ENCODE measurements at places on chromosomes 1 and 21.

- no peak overlapping the region for H3K4me3 ChIP-seq
- H3K36me3 ChIP-seq = no peaks in the 10 kb centered on the region
- H3K27ac ChIP-seq = no peak overlapping the region
- peaks cover 1% of the 10 kb centered on the region for H3K4me1 ChIP-seq
- no peaks in the 10 kb centered on the region for H3K27me3 ChIP-seq
- no peak for DNase-seq
Measured at GRCh38 chr21:36854391-36854790, 112.1 kb downstream of the HLCS start.

DNA sequence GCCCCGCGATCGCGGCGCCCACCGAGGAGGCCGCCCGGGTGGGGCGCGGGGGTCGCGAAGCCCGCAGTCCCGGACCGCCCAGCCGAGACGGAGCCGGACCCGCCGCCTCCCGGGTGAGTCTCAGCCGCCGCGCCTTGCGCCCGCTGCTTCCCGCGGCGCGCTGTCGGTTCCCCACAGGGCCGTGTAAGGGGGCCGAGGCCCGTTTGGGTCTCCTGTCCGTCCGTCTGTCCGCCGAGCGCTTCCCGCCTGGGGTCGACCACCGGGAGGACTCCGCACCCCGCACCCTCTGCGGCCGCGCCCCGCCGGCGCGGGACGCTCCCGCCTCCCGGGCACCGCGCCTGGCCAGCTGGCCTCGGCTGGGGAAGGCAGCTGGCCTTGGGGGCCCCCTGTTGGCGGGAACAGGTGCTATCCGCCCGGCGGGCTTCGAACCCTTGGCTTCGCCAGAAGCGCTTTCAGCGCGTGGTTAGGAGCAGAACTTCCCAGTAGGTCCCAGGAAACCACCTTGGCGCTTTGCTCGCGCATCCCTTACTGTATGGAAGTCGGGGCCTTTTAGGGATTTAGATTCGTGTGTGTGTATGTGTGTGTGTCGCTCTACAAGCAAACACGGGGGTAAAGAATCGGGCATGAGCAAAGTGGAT lies 414 bp downstream of the TMEM51 start:
- no peak overlapping the region for H3K27ac ChIP-seq
- peaks cover 34% of the 10 kb centered on the region for H3K27me3 ChIP-seq
- no peaks in the 10 kb centered on the region for H3K36me3 ChIP-seq

DNA sequence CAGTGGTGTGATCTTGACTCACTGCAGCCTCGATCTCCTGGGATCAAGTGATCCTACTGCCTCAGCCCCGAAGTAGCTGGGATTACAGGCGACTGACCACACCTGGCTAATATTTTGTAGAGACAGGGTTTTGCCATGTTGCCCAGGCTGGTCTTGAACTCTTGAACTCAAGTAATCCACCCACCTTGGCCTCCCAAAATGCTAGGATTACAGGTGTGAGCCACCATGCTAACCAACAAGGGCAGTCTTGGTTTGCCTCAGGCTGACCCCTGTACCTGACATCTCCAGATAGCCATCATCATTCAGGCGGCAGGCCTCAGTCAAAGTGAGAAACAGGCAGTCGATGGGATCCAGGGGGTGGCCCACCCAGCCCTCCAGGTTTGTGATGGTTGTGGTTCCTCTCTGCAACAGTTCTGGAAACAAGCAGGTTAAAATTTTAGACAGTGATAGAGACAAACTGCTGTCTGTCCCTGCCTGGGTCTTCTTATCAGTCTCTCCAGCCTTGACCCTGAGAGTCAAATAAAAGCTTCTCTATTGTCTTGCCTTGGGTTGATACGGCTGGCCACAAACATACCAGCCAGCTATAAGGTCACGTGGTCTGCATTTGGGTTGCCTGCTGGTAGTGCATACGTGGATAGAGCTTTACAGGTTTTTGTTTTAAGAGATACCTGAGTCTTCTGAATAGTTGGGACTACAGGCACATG lies 26.8 kb downstream of the UROD start:
- no peak for DNase-seq
- no peaks in the 10 kb centered on the region for H3K36me3 ChIP-seq
- H3K27me3 ChIP-seq = no peaks in the 10 kb centered on the region
- no peak overlapping the region for H3K4me3 ChIP-seq
- no peaks in the 10 kb centered on the region for H3K4me1 ChIP-seq
- no peak overlapping the region for H3K27ac ChIP-seq

DNA sequence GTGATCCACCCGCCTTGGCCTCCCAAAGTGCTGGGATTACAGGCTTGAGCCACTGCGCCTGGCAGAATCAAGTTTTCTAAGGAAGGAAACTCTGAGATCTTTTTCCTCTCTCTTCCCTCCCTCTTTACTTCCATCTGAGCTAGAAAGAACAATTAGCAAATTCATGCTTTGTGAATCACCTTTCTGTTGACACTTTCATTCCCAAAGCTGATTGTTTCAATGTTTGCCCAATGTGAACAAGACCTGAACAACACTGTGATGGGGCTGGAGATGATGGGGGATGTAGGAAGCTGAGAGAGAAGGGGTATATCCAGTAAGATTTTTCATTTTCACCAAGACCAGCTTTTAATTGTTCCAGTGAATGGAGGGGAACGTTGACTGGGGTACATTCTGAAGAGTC lies 5.7 kb upstream of the TENT5B start:
- H3K36me3 ChIP-seq = no peaks in the 10 kb centered on the region
- H3K4me3 ChIP-seq = no peak overlapping the region
- H3K27ac ChIP-seq = no peak overlapping the region
- no peaks in the 10 kb centered on the region for H3K27me3 ChIP-seq

GRCh38 chr1:14787604-14788003 lies 189.1 kb downstream of the KAZN start:
- H3K36me3 ChIP-seq = no peaks in the 10 kb centered on the region
- H3K27me3 ChIP-seq = no peaks in the 10 kb centered on the region
- no peak for DNase-seq
- no peaks in the 10 kb centered on the region for H3K4me1 ChIP-seq
- no peak overlapping the region for H3K27ac ChIP-seq
- H3K4me3 ChIP-seq = no peak overlapping the region

GRCh38 chr1:167821969-167822685 lies 91.8 kb downstream of the ADCY10 start:
- no peak overlapping the region for H3K27ac ChIP-seq
- no peak overlapping the region for H3K4me3 ChIP-seq
- peaks cover 11% of the 10 kb centered on the region for H3K27me3 ChIP-seq
- DNase-seq = no peak
- no peaks in the 10 kb centered on the region for H3K36me3 ChIP-seq
- peaks cover 8% of the 10 kb centered on the region for H3K4me1 ChIP-seq

GRCh38 chr1:246459221-246459620 lies 47.9 kb downstream of the SMYD3 start:
- H3K27ac ChIP-seq = no peak overlapping the region
- H3K4me1 ChIP-seq = peaks cover 10% of the 10 kb centered on the region
- H3K27me3 ChIP-seq = no peaks in the 10 kb centered on the region
- no peaks in the 10 kb centered on the region for H3K36me3 ChIP-seq
- no peak overlapping the region for H3K4me3 ChIP-seq
- no peak for DNase-seq

GRCh38 chr1:17084787-17085186 lies 31.0 kb upstream of the SDHB start:
- DNase-seq = no peak
- no peak overlapping the region for H3K4me3 ChIP-seq
- H3K4me1 ChIP-seq = no peaks in the 10 kb centered on the region
- H3K27ac ChIP-seq = no peak overlapping the region

DNA sequence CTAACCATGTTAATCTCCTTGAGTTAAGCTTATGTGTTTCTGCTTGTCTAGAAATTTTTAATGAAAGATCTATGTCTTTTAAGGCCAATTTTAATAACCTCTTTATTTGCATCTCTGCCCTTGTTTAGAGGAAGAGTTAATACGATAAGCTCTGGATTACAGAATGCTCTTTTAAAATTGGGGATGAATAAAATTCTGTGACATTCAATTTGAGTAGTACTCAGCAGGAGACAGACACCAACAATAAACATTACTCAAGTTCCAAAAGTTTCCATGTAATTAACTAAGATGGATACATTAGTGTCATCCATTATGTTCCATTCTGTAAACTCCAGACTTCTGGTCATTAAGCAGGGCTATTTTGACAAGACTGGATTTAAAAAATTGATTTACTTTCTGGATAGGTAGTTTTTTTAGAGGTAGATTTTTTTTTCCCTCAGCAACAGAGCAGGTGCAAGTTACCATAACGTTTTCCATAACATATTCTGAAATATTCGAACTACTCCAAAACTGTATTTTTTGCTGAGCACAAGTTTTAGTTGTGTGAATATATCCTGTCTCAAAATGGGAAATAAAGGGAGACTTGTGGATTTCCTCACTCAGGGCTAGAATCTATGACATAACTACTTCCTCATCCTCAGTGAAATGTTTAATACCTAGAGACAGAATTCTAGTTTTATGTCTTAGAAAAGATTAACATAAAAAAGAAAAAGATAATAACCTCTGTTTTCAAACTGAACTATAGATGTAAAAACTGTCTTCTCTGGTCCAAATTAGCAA lies 221.7 kb downstream of the NEGR1 start:
- no peak for DNase-seq
- H3K27me3 ChIP-seq = no peaks in the 10 kb centered on the region
- H3K36me3 ChIP-seq = no peaks in the 10 kb centered on the region
- no peak overlapping the region for H3K27ac ChIP-seq
- no peaks in the 10 kb centered on the region for H3K4me1 ChIP-seq

GRCh38 chr1:182770232-182770631 lies 19.3 kb upstream of the NPL start:
- peaks cover 6% of the 10 kb centered on the region for H3K27me3 ChIP-seq
- H3K4me3 ChIP-seq = no peak overlapping the region
- no peak overlapping the region for H3K27ac ChIP-seq
- no peaks in the 10 kb centered on the region for H3K36me3 ChIP-seq

DNA sequence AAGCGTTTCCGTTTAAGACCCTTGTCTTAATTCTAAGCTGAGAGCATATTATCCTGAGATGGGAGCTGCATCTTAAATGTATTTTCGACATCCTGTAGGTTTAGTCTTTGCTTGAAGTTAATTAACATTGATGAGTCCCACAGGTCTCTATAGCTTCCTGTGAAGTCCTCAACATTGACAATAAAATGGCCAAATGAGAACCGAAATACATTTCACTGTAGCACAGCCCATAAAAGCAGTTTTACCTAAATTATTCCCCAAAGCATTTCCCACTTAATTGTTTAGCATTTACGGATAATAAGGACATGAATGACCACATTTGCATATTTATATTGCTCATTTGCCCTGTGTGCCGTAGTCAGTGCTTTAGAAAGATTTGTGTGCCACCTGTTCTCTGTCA lies 116.4 kb downstream of the CRB1 start:
- DNase-seq = no peak
- no peaks in the 10 kb centered on the region for H3K36me3 ChIP-seq
- no peaks in the 10 kb centered on the region for H3K4me1 ChIP-seq
- no peak overlapping the region for H3K4me3 ChIP-seq

- no peak for DNase-seq
- H3K4me1 ChIP-seq = no peaks in the 10 kb centered on the region
- H3K27ac ChIP-seq = no peak overlapping the region
- no peak overlapping the region for H3K4me3 ChIP-seq
- no peaks in the 10 kb centered on the region for H3K27me3 ChIP-seq
- no peaks in the 10 kb centered on the region for H3K36me3 ChIP-seq
Measured at GRCh38 chr1:246037832-246038231, 469.2 kb downstream of the SMYD3 start.

DNA sequence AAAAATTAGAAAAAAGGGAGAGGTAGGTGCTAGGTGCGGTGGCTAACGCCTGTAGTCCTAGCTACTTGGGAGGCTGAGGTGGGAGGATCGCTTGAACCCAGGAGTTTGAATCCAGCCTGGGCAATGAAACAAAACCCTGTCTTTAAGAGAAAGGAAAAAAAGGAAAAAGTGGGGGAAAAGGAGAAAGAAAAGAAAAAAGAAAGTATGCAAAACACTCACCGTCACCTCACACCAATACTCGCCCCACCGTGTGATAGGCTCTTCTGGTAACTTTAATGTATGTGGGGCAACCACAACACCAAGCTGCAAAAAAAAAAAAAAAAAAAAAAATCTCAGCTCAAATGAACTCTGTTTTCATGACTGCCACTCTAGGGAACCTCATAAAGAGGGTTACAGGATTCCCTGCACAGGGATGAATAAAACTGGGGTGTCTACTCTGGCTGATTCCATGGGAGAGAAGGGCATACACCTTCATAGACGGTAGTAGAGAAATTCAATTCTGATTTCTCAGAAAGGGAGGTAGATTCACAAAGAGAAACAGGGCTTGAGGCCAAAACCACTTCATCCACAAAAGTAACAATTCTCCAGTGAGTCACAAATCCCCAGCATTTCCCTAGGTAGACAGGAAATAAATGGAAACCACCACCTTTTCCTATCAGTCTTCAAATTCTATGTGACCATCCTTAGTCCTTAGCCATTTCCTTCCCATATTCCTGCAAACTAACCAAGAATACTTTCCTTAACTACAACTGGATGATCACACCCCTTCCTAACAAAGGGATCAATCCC lies 2.5 kb downstream of the MRPL9 start:
- H3K27me3 ChIP-seq = no peaks in the 10 kb centered on the region
- H3K36me3 ChIP-seq = peaks cover 62% of the 10 kb centered on the region
- DNase-seq = no peak
- no peak overlapping the region for H3K27ac ChIP-seq
- peaks cover 20% of the 10 kb centered on the region for H3K4me1 ChIP-seq
- peak overlapping the region; percentile 32 for H3K4me3 ChIP-seq

DNA sequence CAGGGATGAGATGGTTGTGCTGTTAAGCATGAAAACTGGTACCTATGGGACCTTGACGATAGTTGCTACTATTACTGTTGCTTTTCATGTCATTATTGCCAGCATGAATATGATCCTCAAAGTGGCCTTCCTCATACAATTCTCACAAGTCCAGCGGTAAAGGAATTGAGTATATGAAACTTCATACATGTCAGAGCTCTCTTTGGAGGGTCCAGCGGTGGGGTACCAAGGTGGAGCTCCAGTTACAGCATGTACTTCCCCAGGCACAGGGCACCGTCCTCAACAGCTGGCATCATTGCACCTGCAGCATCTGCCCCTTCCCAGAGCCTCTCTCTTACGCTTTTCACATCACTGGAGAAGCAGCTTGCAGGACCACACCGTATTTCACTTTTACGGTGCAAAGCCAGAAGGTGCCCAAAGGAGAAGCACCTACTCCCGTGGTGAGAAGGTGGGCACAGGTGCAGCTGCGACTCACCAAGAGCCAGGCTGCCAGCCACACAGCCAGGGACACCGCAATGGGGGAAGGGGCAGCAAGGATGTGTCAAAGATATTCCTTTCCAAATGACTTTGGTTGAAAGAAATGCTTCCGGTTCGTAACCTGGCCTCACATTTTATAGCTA lies 166.4 kb upstream of the IRF2BP2 start:
- no peak for DNase-seq
- H3K27ac ChIP-seq = no peak overlapping the region
- peaks cover 20% of the 10 kb centered on the region for H3K4me1 ChIP-seq
- no peaks in the 10 kb centered on the region for H3K36me3 ChIP-seq
- no peak overlapping the region for H3K4me3 ChIP-seq

DNA sequence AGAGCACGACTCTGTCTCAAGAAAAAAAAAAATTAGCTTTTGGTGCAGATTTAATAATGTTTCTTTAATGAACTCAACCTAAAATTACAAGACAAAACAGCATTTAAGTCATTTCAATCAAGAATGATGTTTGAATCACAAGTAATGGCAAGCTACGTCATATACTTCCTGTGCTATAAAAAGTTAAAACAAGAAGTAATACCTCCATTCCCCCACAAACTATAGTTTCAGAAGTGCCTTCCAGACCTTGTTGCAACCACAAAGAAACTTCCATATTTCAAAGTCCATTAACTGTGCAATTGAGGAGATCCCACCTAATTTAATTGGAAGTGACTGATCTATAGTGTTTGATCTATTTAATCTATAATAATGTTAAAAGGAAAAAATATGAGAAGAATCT lies 15.1 kb downstream of the NRDC start:
- no peak for DNase-seq
- peak overlapping the region; percentile 1 for H3K4me3 ChIP-seq
- H3K27me3 ChIP-seq = no peaks in the 10 kb centered on the region
- H3K36me3 ChIP-seq = peaks cover 6% of the 10 kb centered on the region
- peaks cover 40% of the 10 kb centered on the region for H3K4me1 ChIP-seq
